ENCODE measurements at places on chromosomes 4 and X.

- DNase-seq, result no peak
These were observed 22.3 kb upstream of the SORCS2 start for GRCh38 chr4:7170012-7170411.

DNA sequence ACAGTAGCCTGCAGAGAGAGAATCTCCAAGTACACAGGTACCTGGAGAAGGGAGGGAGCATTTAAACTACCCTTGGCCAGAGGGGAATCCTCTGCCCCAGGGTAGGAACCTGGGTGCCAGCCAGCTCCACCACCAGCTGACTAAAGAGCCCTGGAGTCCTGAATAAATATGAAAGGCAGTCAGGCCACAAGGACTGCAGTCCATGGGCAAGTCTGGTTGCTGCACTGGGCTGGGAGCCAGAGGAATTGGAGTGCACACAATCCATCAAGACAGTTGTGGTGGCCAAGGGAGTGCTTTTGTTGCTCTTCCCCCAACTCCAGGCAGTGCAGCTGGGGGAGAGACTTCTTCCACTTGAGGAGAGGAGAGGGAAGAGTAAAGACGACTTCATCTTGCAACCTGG, 172.5 kb downstream of the HNRNPD start:
- DNase-seq, result peak; percentile 42

GRCh38 chr4:98568941-98569663, 89.3 kb downstream of the TSPAN5 start:
- no peak for DNase-seq

- DNase-seq, result no peak
These were observed 127.8 kb upstream of the METTL14 start for GRCh38 chr4:118557298-118557851.

GRCh38 chr4:23728971-23729370, 160.9 kb downstream of the PPARGC1A start:
- DNase-seq, result no peak

- no peak for DNase-seq
These were observed 1993.8 kb downstream of the ARAP2 start for GRCh38 chr4:34250562-34250961.

GRCh38 chr4:47143261-47143660, 111.9 kb downstream of the GABRB1 start:
- DNase-seq, result no peak

GRCh38 chr4:3765271-3766035, 732 bp upstream of the ADRA2C start:
- DNase-seq, result peak; percentile 78

DNA sequence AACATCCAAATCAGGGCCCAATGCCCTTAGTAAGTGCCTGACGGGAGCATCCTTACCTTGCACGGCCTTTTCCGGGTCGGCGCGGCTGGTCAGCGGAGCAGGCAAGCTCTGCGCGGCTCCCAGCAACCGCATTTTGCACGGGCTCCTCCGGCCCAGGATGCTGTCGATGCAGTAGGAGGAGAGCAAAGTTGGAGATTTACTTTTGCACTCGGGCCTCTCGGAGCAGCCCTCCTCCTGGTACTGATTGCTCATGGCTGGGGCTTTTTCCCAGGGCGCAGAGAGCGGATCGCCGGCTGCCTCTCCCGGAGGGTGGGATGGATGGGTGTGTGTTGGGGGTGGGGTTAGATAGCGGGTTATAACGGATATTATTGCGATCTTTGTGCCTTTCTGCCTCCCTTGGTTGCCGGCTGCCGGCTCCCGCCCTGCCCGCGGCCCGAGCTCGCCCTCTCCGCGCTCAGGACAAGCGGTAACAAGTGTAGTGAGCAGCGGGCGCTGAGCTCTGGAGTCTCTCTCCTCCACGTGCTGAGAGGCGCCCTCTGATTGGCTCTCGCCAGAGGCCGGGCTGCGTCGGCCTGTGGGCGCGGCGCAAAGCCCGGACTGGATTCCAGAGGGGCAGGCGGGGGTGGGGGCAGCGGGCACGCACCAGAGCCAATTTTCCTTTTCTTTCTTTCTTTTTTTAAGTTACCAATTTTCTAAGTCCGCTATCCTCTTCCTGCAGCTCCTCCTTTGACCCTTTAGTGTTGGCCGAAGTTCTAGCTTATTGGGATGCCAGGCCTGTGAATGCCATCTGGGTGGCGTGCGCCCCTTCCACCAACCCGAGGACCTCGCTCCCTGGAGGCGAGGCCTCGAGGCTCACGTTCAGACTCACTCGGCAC, at the start of gene ARX:
Gene ARX, minus strand, starts transcription at position 480 of the 875 bp plus-strand sequence. Its CDS starts 228 bp downstream, at position 252.
- DNase-seq, result no peak

- no peak for DNase-seq
These were observed 3.9 kb upstream of the FAM9C start for GRCh38 chrX:13048280-13048679.

DNA sequence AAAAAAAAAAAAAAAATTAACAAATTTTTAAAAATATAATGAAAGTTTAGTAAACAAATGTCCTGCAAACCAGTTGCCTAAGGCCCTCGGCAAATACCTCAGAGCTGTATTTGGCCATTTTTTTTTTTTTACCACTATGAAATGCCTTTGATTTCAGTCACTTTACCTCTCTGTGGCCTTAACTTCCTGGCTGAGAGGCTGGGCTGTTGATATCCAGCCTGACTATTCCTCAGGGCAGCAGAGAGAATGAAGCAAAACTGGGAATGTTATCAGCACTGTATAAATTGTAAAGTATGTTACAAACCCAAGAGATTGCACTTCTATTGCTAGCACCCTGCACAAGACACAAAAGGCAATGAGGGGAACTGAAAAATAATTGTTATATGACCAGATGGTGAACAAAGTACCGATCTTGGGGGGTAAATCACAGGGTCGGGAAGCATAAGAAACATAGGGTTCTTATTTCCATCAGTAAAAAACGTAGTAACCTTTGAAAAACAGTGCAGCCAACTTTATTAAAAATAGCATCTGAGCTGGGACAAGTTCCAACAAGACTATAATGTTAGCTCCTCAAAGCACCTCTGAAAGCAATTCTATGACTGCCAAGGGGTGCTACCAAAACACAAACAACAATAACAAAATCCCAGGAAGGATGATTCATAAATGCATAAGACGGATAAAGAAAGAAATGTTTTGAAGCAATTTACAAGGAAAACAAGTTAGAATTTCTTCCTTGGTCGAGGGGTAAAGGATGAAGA, 18.1 kb downstream of the USP46 start:
- no peak for DNase-seq

DNA sequence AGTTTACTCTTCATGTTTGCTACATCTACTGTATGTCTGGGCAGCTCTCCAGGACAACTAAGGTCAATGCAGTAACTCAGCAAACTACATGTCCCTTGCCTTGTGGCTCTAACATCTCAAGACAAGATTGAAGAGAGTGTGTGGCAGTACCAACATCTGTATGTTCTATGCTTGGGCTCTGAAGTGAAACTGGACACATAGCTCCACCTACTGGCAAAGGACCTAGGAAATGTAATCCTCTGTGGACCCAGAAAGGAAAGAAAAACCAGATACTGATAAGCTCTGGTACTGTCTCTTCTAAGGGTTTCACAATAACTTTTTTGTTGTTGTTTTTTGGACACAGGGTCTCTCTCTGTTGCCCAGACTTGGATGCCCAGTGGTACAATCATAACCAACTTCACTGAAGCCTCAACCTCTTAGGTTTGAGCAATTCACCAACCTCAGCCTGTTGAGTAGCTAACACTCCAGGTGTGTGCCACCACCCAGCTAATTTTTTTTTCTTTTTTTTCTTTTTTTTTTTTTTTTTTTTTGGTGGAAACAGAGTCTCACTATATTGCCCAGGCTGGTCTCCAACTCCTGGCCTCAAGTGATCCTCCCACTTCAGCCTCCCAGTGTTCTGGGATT, 64.1 kb downstream of the QDPR start:
- DNase-seq, result peak; percentile 33

GRCh38 chr4:2059046-2059725, at the start of gene NAT8L:
NAT8L (plus strand) TSS chr4:2059327; CDS start chr4:2059512, 185 bp downstream.
- DNase-seq, result no peak

DNA sequence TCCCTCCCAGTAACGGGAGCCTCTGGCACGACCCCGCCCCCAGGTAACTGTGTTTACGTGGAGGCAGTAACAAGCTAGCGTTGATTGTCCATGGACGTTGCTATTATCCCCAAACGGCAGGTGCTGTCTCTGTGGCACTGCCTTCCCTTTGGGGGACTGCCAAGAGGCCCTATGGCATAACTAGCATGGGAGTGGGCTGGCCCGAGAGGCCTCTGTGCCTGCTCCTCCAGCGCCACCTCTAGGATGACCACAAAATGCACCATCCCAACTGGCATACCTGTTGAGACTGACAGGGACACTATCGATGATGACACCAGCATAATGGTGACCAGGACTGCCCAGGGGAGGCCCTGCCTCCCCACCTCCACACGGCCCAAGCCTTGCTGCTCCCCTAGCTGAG, 1.5 kb downstream of the SRPK3 start:
- no peak for DNase-seq

- DNase-seq, result no peak
These were observed 67.2 kb upstream of the CAMK2D start for GRCh38 chr4:113828702-113829101.

- no peak for DNase-seq
These were observed 10.3 kb upstream of the TRMT2B start for GRCh38 chrX:101062176-101062575.

- no peak for DNase-seq
These were observed 65.2 kb downstream of the PHOX2B start for GRCh38 chr4:41683326-41683725.

DNA sequence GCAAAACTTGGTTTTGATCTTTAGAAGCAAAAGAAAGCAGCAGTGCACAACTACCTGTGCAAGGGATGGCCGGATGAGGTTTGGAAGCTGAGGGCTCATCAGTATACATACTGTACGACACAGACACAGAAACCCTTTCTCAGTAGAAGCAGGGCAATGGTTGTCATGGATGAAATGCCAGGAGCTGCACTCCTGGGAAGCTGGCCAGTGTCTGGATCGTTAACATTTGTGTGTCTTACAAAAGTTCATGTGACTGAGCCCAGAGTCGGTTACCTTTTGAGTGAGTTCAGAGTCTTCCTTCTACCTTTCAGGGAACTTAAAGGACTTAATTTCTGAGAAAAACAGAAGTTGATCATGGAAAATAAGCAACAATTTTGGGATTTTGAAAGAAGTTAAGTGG, 230.3 kb downstream of the APBB2 start:
- no peak for DNase-seq

DNA sequence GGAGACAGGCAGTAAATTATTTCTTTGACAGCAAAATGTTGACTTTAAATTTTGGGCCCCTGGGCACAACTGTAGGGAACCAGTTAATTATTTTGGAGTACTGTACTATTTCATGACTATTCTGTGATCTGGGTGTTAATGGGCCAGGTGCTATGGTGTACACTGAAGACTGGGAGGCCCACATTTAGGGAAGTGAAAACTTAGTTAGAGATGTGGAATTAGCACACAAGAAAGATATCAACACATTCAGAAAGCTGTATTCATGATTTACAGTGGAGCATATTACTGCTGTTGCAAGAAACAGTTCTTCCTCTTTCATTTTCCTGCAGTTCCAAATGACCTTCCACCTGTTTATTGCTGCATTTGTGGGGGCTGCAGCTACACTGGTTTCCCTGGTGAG, 12.4 kb downstream of the PLP1 start:
- no peak for DNase-seq

DNA sequence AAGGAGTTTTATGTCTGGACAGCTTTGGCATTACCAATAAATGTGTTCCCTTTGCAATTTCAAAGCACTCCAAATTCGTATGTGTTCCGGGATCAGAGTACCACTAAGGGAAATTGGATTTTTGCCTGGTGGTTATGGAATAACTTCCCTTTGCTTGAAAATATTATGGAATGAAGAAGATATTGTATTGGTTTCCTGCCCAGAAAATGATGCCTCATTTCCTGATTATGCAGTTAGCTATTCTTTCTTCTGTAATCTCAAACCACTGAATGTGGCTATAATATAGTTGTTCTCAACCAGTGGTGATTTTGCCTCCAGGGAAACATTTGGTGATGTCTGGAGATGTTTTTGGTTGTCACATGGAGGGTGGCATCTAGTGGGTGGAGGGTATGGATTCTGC, 142.9 kb downstream of the PCDH7 start:
- no peak for DNase-seq

GRCh38 chrX:154413142-154413541, 1.8 kb downstream of the TAFAZZIN start:
- no peak for DNase-seq

- no peak for DNase-seq
These were observed 213.1 kb upstream of the FAT1 start for GRCh38 chr4:186936496-186937375.

GRCh38 chr4:177099211-177099610, 210.5 kb upstream of the NEIL3 start:
- no peak for DNase-seq

DNA sequence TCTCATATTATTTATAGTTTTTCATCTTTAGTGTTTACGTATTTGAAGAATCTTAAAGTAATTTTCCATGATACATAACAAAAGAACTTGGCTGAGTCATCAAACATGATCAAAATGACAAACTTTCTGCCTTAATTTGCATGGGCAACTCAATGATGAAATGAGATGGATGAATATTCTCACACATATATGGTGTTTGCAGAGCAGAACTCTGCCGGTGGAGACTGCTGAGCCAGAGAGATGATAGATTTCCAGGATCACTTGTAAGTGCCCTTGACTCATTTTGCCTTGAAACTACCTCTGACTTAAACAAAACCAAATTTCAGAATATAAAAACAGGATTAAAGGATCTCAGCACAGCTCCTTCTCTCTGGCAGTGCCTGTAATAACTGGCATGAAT, 38.2 kb downstream of the TRPC3 start:
- DNase-seq, result no peak

DNA sequence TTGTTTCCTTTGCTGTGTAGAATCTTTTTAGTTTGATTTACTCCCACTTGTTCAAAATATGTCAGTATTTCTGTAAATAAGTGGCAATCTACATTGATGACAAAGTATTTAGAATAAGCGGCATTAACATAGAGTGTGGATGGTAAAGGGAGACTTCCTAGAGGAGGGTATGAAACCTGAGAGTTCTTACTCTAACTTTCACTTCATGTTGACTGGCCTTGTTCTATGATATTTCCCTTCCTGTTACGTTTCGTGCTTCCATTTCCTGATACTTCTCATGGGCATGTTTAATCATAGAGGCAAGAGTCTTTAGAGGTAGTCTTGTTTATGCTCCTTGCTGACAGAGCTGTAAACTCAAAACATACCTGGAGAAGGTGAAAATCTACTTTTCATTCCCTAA, 408.9 kb downstream of the GLUD2 start:
- no peak for DNase-seq

DNA sequence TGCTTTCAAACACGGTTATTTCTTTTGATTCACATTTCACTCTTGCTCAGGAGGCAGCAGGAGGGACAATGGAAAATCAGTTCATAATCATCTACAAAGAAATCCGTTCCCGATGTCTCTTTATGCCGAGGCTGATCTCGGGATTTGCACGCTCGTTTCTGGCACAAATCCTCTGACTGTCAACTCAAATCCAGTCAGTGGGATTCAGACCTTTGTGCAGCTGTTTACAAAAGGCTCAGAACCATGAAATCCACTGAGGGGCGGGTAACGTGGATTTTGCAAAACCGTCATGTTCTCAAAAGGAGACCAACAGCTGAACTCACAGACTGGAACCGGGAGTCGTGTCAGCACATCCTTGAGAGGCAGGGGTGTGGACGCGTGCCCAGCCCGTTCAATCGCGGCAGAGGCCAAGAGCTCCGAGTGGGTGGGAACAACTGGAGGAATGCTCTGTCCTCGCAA, 46.4 kb downstream of the ACOX3 start:
- peak; percentile 72 for DNase-seq
